ENCODE measurements at places on chromosomes 11 and 22. TPM values are rescaled to one million over a fixed set of nuclear protein-coding genes. Genes with fewer than 3 reads are reported as not detected.
A peak's percentile ranks its signal among the peaks of the same experiment; 100 is the strongest.

The SLC22A12 gene
- not detected for total RNA-seq

- no peak for DNase-seq
Measured at GRCh38 chr11:119389611-119390254, 8.2 kb upstream of the USP2 start.

The CADM1 gene
- 53.1 TPM for total RNA-seq

DNA sequence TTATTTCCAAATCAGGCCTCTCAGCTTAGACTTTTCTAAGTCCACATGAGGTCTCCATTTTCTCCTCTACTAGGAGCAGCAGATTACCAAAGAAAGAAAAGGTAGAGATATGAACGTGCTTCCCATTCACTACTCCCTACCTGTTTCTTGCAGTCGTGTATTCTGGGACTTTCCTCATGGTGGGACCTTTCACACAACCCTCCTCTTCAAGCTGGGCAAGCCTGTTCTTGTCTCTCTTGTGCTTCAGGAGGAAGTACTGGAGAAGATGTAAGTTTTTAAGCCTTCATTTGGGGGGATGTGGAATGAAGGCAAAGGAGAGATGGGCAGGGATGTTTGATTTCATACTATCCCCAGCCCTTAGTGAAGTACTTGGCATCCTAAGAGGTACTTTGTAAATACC is 128.8 kb upstream of the SESN3 start:
- DNase-seq, result no peak

The CASP1 gene
- 11.0 TPM for total RNA-seq

The POTEH gene
- not detected for total RNA-seq

The SLC6A5 gene
- total RNA-seq, result not detected

GRCh38 chr22:40088818-40089217 is 88.9 kb upstream of the TNRC6B start:
- DNase-seq, result no peak

- no peak for DNase-seq
Measured at GRCh38 chr22:17085277-17086181, 729 bp downstream of the IL17RA start.

DNA sequence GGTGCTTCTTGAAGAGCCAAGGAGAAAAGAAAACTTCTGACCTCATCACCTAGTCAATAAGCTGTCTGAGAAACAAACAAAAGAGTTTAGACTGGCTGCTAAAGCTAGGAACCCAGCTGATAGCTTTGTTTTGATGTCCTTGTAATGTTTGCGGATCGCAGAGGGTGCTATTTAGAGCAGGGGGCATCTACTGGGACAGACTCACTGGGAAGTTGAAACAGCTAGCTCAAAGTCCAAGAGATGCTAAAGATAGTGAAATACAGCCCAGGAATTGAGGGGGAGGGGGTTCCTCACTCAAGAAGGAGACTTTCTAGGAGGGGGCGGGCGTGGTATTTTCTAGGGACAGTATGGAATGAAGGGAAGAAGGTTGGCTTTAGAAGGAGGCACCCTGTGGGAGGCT is 18.9 kb downstream of the ZBTB16 start:
- DNase-seq, result no peak

GRCh38 chr11:70823771-70824170 is 425.4 kb downstream of the CTTN start:
- no peak for DNase-seq

DNA sequence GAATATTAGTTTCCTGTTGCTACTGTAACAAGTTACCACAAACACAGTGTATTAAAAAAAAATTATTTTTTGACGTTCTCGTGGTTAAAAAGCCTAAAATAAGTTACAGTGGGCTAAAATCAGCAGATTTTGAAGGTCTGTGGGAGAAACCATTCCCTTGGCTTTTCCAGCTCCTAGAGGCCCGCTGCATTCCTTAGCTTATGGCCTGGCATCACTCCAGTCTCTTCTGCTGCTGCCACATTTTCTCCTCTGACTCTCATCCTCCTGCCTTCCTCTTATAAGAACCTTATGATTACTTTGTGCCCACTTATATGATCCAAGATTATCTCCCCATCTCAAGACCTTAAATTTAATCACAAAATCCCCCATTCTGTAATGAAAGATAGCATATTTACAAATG is 392.7 kb downstream of the GUCY1A2 start:
- no peak for DNase-seq

- no peak for DNase-seq
Measured at GRCh38 chr11:108933630-108934029, 268.8 kb downstream of the DDX10 start.

DNA sequence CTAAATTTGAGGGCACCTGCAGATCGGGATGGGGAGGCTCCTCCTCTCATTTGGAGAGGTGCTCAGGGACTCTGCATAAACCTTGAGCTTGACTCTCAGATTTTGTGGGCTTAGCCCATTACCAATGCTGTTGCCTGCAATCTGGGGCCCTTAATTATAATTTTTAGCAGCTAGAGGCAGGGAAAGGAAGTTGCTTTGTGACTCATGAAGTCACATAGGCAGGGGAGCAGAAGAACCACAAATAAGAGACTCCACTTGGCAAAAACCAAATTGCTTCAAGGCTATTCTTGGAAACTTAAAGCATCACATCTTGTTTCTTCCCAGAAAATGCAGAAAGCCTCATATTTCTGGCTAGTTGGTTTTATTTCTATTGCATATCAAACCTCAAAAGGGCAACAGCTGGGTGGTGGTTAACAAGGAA is 46.9 kb downstream of the MICAL2 start:
- DNase-seq, result no peak

DNA sequence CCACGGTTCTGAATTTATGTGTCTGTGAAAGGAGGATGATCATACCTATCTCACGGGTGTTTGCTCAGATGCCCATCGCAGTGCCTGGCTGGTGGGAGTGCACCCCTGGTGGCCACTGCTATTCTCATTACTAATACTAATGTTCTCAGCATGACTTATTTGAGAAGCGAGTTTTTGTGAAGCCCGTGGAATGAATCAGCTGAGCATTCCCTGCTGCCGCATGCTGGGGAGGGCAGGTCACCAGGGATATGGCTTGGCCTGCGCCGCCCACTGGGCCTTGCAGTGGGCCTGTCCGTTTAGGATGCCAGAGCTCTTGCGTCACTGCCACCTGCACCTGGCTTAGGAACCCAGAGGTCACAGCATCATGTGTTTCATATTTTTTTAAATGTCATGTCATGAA is 16.9 kb downstream of the CTTN start:
- no peak for DNase-seq

The CRELD2 gene
- total RNA-seq, result 22.9 TPM

- DNase-seq, result no peak
Measured at GRCh38 chr11:117906710-117907109, 22.5 kb downstream of the TMPRSS13 start.

GRCh38 chr11:75514596-75514995 is 11.1 kb downstream of the GDPD5 start:
- no peak for DNase-seq

The ACRV1 gene
- not detected for total RNA-seq

The DEUP1 gene
- total RNA-seq, result not detected

GRCh38 chr22:37358917-37359316 is 68.4 kb downstream of the ELFN2 start:
- DNase-seq, result no peak

The OR5L1 gene
- not detected for total RNA-seq

GRCh38 chr11:18633256-18634139 is 644 bp downstream of the SPTY2D1 start:
- DNase-seq, result peak; percentile 2

DNA sequence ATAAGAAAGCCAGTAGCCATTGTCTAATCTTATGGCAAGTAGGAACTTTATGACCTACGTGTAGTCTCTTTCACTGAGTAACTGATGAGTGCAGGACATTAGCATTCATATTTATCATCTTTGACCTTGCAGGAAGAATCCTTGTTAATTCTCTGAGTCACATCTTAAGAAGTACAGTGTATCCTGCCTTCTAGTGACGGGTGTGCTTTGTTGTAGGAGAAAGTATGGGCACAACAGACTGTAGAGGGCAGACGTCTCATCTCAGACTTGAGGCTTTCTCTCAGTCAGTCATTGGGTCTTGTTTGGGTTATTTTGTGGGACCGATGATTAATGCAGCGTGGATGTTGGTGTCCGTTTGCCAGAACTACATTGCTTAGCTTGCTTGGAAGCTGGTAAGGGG is 6.8 kb downstream of the RNF214 start:
- DNase-seq, result no peak

The FXYD2 gene
- total RNA-seq, result 3.6 TPM

The MYOD1 gene
- 31.8 TPM for total RNA-seq

The IRAG1 gene
- 6.5 TPM for total RNA-seq

DNA sequence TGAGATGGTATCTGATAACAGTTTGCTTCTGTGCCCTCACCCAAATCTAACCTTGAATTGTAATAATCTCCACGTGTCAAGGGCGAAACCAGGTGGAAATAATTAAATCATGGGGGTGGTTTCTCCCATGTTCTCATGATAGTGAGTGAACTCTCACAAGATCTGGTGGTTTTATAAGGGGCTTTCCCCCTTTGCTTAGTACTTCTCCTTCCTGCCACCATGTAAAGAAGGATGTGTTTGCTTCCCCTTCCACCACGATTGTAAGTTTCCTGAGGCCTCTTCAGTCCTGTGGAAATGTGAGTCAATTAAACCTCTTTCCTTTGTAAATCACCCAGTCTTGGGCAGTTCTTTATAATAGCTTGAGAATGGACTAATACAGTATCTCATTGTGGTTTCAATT is 8.5 kb upstream of the OVCH2 start:
- DNase-seq, result no peak

- DNase-seq, result no peak
Measured at GRCh38 chr11:15157606-15158137, 42.9 kb downstream of the INSC start.

The CATSPER1 gene
- not detected for total RNA-seq

DNA sequence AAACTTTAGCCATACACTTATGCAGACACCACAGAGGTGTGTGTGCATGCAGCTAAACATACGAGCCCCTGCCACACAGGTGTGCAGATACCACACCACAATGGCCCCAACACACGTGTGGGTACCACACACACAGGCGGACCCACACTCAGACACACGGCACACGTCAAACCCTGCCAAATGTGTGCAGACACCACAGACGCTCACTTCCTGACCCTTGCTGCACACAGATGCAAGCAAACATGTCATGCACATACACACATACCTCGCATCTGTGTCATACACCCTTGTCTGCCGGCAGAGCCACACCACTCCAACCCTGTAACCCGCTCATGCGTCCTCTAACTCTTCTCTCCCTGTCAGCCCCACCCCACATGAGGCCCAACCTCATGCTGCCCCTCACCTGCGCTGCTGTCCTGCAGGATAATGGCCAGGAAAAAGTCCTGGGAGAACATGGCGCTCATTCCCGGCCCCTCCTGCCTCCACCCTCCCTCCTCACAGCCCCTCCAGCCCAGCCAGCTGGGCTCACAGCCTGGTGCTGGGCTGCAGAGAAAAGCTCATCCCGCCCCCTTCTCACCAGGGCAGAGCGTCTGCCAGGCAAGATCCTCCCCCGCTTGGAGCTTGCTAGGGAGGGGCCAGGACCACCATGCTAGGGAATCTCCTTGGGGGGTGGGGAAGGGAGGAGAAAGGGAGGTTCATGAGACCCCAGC is 14.2 kb downstream of the SMPD1 start:
- DNase-seq, result peak; percentile 24

GRCh38 chr11:71247551-71248250 is 4.7 kb downstream of the SHANK2 start:
- peak; percentile 83 for DNase-seq

The MB gene
- 649 TPM for total RNA-seq

- peak; percentile 88 for DNase-seq
Measured at GRCh38 chr11:94926698-94927237, 46.6 kb downstream of the CWC15 start.

DNA sequence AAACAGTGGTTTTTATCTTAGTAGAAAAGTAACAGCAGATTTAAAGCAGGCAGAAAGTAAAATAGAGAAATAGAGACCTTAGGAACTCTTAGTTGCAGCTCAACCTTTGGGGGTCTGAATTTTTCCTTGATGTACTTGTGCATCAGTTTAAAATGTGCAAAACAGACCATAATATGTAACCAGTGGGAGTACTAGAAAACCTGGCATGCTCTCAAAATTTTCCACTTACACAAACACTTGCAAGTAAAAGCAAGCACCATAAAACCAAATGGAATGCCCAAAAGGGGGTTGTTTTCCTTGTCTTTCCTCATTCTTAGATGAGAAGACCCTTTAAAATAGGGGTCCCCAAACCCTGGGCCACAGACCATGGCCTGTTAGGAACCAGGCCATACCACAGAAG is 12.9 kb upstream of the MRGPRE start:
- no peak for DNase-seq

DNA sequence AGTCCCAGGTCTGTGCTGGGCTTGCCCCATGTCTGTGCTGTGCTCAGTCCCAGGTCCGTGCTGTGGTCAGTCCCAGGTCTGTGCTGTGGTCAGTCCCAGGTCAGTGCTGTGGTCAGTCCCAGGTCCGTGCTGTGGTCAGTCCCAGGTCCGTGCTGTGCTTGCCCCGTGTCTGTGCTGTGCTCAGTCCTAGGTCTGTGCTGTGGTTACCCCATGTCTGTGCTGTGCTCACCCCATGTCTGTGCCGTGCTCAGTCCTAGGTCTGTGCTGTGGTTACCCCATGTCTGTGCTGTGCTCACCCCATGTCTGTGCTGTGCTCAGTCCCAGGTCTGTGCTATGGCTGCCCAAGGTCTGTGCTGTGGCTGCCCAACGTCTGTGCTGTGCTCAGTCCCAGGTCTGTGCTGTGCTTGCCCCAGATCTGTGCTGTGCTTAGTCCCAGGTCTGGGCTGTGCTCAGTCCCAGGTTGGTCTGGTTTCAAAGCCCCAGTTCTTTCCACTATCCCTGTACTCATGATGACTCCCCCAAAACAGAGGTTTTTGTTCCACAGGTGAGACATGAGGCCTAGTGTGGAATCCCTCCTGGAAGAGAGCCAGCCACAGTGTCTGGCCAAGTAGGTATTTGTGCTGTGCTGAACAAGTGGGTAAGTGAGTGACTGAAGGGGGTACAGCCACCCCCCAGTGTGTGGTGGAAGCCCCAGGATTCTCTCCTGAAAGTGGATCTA is 34.8 kb downstream of the IRAG1 start:
- no peak for DNase-seq

DNA sequence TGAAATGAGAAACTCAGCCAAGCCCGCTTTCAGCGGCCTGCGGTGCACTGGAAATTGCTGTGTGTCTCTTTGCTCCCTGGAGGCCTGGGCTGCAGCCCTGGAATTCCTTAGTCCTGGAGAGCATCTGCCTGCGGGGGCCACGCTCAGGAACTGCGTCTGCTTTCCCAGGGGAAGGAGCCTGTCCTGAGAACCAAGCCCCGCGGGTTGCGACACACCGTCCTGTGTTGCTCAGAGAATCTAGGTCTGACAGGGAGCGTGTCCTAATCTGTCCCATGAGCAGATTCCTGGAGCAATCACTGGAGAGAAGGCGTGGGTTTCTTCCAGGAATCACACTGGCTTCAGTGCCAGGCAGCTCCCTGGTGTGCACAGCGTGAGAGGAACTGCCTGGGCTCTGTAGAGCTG is 708.1 kb downstream of the BRD1 start:
- peak; percentile 14 for DNase-seq

DNA sequence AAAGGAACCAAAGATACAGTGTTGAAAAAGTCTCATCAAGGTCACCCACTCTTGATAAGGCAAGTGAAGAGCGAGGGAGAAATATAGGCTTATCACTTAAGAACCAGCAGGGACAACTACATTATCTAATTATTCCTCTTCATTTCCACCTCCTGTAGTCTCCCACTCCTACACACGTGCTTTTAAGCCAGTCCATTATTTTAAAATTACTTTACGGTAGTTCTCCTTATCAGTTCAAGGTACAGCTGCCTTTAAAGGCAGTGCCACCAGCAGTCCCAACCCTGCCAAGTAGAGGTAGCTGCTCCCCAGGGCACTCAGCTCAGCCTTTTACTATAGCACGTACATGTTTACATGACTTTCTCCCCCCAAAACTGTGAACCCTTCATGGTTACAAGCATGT is 161.5 kb upstream of the BLID start:
- DNase-seq, result no peak

Measured in tongue (tissue), 3 donors.